ENCODE measurements at places on chromosomes 3 and 15.
A peak's percentile ranks its signal among the peaks of the same experiment; 100 is the strongest.

- peak; percentile 73 for DNase-seq
Observed at GRCh38 chr3:50436114-50436674, 67.2 kb downstream of the CACNA2D2 start.

DNA sequence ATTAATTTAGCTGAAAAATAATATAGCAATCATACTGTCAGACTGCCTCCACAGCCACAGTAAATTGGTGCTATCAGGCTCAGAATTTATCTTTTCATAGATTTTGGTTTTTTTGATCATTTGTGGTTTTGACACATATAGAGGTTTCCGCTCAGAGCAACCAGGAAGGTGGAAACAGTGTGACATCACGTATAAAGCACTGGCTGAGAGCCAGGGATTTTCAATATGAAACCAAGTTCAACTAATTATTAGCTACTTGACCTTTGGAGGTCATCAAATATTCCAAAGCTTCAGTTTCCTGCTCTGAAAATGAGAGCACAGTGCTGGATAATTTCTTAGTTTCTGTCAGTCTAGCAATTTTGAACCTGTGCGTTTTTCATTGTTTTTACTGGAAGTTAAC lies 433.8 kb upstream of the SUCLG2 start:
- peak; percentile 81 for DNase-seq

- no peak for DNase-seq
Observed at GRCh38 chr3:9079676-9080075, 116.4 kb upstream of the RAD18 start.

DNA sequence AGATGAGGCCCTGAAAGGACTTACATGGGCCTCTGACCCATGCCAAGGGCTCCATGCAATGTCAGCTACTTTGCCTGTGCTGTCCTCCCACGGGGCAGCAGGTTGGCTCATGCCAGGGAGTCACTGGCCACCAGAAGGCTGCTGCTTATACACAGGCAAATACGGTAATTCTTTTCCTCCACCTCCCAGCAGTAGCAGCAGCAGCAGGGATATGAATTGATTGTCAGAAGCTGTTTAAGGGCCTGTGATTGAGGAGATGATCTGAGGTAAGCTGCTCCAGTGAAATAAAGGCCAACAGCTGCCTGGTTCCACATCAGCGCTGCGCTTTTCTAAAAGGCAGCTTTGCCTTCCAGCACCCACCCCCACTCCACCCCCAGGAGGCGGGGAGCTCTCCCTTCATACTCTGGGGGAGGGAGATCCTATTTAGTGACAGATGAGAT lies 250.5 kb downstream of the SHQ1 start:
- DNase-seq: no peak

- DNase-seq: no peak
Observed at GRCh38 chr3:58697561-58697960, 31.0 kb upstream of the FAM3D start.

DNA sequence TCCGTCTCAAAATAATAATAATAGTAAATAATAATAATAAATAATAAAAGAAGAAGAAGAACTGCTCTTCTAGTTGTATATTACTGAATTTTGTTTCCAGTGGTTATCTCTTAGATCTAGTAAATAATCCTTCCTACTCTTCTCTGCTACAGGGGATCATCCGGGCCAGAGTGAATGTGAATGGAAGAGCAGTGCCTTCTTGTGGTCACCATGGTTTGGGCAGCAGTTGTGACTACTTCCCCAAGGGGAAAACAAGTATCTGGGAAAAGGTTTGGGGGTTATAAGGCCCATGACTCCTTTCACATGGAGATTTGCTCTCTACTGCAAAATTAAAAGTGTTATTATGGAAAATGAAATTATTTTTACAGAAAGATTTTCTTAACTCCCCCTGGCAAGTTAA lies 5.5 kb upstream of the OR5K1 start:
- DNase-seq: no peak

- no peak for DNase-seq
Observed at GRCh38 chr15:101393172-101393571, 96.3 kb downstream of the PCSK6 start.

- no peak for DNase-seq
Observed at GRCh38 chr3:195285372-195285771, 14.4 kb upstream of the XXYLT1 start.

DNA sequence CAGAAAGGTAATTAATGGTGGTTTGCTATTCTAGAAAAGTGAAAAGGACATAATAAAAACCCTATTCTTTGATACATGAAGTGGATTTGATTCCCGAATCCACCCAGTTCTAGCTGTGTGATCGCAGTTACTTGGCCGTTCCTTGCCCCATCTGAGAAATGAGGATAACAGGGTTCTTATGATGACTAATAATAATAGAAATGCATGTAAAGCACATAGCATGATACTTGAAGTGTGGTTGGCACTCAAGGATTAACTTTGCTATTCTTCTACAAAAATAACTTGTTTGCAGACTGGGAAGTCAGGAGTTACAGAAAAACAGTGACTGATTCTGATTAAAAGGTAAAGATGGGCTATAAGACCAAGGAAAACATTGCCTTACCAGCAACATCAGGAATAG lies 26.8 kb downstream of the PARL start:
- no peak for DNase-seq

DNA sequence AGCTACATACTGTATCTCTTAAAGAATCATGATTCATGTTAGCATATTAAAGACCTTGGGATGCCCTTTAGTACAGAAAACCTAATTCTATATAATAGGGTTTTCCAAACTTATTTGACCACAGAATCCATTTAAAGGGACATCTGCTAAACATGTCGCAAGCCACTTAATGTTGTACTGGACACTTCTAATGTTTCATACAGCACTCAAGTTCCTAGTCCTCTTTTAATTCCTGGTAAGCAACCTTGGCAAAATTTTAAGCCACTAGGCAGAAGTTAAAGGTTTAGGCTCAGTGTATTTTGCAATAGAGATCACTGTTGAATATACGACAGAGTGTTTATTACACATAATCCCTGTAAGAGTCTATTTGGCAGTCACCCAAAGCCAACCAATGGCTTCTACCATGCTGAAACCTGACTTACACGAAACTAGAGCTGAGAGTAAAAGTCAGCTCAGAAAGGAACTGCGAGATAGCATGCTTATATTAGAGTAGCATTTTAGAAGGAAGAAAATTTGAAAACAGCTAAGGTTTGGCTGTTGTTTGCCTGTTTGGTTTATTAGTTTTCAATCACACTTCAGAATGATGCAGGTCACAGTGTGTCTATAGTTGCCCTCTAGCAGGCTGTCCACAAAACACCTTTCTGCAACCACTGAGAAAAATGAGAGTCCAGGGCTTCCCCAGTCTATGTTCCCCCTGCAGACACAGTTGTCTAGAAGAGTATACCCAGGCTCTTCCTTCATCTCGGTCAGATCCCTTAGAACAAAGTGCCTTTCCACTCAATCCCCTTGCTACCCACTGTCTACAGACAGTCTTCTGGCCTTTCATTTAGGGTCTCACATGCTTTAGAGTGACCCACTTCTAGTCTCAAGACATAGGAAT lies 104.4 kb downstream of the FMN1 start:
- no peak for DNase-seq

- DNase-seq: no peak
Observed at GRCh38 chr15:76664895-76665294, 240.2 kb downstream of the SCAPER start.

DNA sequence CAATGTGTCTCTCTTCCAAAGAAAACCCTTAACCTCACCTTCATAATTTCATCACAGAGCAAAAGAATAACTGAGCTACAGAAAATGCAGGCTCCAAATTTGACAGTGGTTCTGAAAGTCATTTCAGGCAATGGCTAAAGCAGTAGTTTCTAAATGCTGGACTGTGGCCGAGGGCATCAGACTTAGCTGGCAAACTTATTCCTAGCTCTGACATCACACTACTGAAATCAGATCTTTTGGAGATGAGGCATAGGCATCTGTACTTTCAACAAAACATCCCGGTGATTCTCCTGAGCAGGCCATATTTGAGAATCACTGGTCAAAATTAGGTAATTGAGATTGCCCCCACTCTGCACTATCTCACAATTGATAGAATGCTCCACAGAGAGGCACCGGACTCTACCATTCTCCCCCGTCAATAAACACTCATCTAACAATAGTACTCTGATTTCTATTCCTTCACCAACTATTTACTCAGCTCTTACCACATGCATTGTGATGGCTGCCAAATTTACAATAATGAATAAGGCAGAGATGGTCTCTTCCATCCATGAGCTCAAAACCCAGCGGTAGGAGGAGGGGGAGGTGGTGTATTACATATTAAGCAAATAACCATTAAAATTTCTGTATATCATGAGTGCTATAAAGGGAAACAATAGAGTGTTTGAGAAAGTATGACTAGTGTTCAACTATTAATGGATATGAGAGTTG lies 57.3 kb upstream of the SPRED1 start:
- DNase-seq: no peak

DNA sequence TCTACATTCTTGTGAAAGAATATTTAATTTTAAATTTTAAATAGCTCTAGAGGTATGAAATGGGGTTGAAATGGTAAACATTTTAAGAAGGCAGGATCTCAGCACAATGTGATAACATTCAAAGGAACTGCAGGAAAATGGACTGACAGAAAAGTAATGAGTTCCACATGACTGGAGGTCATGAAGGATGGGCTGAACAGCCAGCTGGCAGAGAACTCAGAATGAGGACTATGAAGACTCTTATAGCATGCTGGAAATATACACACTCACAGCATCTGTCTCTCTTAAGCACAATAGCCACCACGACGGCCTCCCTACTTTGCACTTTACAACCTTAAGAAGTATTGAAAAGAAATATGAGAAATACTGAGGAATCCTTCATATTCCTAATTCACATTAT lies 94.7 kb downstream of the TNIK start:
- no peak for DNase-seq

- no peak for DNase-seq
Observed at GRCh38 chr3:127124120-127124519, 68.8 kb upstream of the PRR23E start.

GRCh38 chr3:132346841-132347736 lies 29.9 kb downstream of the ACP3 start:
- DNase-seq: no peak

DNA sequence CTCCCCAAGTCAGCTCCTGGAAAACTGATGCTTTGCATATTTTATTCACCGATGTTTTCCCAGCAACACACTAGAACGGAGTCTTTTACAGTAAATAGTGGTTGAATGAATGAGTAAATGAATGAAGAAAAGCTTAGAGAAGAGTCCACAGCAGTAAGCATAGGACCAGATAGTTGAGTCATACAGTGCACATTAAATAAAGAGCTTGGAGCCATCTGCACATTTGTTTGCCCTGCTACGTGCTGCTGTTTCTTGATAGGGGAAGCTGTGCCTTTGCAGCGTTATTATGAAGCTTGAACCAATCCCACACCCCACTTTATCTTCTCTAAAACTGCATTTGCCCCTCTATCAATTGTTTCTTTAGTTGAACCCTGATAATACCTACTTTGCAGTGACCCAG lies 1.2 kb downstream of the FAM98B start:
- DNase-seq: no peak

DNA sequence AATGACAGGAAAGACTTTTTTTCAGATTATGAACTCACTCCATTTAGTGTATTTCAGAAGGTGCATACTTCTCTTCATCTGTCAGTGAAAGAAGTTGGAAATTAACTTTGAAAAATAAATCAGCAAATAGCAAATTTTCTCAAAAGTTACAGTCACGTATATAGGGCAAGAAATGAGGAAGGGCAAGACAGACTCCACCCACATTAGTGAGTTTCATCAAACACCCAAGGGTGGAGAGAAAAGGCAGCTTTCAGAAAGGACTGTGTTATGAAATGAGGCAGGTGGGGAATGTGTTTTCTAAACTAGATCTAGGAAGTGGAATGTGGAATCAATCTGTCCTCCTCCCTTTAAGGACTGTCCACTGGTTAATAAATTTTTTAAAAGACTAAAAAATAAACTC lies 2.9 kb downstream of the SLC22A13 start:
- DNase-seq: no peak

DNA sequence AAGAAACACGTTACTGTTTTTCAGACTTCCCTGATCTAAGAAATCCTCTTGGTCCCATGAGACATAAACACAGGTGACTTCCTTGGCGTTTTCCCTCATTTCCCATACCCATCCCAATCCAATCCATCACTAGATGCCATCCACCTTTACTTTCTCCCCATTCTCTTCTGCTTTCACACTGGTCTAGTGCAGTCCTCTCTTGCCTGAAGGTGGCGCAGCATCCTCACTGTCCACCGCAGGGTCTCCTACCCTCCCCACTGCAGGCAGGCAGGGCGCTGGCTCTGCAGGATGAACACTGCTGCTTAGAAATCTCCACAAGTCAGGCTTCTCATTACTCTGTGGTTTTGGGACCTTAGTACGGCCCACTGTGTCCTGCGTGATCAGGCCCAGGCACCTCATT lies 58.2 kb downstream of the RAB7A start:
- peak; percentile 63 for DNase-seq

DNA sequence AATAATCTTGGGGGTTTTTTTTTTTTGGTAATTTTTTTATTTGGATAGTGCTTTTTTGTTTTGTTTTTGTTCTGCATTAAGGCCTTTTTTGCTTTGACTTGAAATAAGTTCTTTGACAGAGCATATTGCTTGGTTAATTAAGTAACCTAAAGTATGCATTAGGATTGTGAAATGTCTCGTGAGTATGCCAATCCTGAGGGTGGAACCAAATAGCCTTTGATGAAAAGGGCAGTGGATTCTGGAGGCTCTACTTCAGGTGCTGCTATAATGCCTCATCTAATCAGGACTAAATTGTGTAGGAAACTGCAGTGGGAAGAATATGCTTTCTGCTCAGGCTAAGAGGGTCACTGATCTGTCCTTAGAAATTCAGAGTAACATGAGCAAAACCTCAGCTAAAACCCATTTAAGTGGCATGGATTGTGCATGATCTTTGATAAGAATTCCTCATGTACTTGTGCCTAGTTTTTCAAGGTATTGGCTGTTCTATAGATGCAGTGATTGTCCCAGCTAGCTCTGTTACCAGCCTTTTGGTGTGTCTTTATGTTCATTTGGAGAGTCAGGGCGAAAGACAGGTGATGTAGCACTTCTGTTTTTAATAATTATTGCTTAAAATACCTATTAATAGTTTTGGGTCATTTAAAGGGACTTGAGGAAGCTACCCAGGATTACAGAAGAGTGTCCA lies 15.4 kb downstream of the CDV3 start:
- no peak for DNase-seq

DNA sequence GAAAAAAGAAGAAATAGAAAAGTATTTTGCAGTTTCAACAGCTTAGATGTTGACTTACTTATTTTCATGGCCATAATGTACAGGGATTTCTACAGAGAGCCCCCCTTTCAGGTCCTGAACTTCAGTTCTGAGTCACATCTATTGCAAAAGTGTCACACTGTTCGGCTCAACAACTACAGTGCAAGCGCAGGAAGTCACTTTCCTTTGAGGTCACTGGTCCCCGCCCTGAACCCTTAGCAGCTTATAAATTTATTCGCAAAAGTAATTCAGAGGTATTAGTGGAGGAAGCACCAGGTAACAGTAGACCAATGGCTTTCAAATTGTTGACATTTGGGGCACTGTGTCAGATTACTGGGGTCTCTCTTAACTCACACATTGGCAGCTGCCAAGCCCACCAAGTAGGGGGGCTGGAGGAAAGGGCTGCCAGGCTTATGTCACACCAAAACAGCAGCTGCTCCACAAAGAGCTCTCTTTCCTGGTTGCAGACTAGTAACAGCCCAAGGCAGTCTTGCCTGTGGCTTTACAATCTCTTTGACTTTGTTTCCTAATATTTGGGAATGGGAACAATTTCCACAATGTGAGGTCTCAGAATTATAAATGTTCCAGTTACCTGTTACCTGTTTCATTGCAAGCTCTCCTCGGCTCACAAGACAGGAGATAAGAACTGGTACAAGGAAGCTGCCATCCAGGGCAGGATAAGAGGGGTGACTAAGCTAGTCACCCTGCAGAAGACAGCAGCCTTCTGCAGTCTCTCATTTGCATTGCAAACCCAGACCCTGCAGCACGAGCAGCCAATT lies 130.2 kb upstream of the STRIT1 start:
- no peak for DNase-seq
